Epithelial cell of esophagus (primary cell): ENCODE measurements at places on chromosomes 5 and 9.
A peak's percentile ranks its signal among the peaks of the same experiment; 100 is the strongest.

DNA sequence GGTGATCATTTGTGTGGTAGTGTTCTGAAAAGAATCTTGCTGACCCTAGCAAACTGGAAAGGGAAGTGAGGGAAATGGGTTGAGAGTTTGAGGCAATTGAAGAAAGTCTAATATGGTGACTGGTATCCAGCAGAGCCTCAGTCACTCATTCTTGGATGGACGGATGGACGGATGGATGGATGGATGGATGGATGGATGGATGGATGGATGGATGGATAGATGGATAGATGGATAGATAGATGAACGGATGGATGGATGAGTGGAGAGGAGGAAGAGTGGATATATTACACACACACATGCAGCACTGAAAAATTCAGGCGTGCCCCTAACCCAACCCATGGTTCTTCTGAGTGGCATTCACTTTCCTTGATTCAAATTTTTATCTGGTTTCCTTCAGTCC is 277.6 kb downstream of the EBF1 start:
- DNase-seq: no peak

- no peak for DNase-seq
Observed at GRCh38 chr5:31944684-31945445, 229.3 kb downstream of the GOLPH3 start.

DNA sequence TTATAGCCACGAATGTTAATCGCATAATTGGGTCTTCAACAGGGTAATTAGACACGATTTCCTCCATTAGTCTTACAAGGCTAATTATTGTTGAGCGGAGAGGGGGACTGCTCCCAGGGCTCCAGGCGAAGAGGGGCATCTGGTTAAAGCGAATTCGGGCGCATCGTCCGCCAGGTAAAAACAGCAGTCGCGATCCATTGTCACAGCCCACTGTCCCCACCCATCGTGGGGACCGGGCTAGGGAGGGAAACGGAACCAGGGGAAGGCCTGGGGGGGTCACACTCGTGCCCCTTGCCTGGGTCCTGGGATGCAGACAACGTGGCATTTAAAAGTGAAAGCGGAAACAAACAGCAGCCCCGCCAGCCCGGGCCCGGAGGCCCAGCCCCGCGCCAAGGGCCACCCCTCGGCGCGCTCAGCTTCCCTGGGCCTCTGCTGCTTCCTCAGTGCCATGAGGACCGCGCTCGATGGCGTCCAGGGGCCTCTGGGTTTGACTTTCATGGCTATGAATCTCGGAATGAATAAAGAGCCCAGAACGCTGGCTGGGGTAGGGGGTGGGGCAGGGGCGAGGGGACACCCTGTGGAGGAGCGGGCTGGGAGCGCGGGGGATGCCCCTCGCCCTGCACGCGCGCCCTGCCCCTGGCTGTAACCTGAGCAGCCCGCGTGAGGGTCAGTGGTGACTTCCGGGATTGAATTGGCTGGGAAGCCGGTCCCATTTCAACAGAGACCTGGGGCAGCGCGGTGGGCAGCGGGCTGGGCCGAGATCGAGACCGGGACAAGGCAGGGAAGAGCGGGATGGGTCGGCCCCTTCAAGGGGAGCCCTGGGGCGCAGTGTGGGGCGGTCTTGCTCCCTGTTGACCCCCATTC is 99.9 kb downstream of the GTF3C4 start:
- DNase-seq: peak; percentile 28

DNA sequence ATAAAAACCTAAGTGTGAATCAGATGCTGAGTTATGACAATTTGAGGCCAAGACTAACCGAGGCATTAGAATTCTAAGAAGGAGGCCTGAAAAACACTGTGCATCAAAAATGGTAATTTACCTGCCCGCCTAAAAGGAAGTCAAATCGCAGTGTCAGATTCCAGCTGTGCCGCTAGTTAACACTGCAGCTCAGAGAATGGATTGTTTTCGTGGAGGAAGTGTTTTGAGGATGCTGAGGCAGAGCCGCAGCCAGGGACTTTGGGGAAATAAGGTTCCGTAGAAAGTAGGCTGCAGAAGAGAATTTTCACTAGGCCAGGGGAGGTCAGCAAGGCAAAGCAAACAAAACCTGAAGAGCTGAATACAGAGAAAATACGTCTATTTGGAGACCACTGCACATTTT is 226.4 kb upstream of the ISL1 start:
- DNase-seq: no peak

DNA sequence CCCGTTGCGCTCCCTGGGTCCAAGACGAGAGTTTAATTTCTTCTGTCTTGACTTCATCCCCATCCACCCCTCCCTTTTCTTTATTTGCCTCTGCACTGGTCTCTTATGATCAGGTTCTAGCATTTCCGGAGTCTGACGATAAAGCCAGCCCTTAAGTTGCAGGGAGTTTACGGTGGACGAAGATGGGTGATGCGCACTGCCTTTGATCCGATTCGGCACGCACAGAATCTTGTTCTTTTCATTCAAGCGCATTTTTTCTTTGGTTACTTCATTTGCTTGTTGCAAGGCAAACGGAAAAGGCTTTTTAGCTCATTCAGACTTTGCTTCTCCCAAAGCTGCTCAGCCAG is 488 bp upstream of the MCTP1 start:
- DNase-seq: peak; percentile 3

DNA sequence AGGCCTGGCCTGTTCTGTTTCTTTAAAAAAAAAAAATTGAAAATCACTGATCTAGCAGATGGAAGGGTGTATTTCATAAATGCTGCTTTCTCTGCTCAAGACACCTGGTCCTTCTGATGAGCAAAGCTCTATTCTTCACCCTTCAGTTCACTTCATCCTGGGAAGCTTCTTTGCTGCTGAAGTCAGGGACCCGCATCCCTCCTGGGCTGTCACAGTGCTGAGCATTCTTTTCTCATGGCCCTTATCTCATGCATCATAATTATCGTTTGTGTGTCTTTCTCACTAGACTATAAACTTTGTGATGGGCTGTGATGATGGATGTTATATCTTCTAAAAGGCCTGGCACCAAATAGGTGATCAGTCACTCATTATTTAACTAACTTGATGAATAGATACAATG is 461.0 kb downstream of the GADD45G start:
- no peak for DNase-seq
